Activated CD4-positive, alpha-beta T cell treated with anti-CD3 and anti-CD28 coated beads, Interleukin-10, Interleukin-2, amounts not matched to agents 100 ng/mL and 50 ng/mL, durations not matched to agents 16 hours and 8 hours (primary cell): ENCODE measurements at places on chromosomes 4 and X.

- DNase-seq: no peak
Observed at GRCh38 chrX:47169726-47170515, 23.7 kb upstream of the UBA1 start.

- DNase-seq: no peak
Observed at GRCh38 chr4:130563185-130563888, 1467.4 kb downstream of the C4orf33 start.

DNA sequence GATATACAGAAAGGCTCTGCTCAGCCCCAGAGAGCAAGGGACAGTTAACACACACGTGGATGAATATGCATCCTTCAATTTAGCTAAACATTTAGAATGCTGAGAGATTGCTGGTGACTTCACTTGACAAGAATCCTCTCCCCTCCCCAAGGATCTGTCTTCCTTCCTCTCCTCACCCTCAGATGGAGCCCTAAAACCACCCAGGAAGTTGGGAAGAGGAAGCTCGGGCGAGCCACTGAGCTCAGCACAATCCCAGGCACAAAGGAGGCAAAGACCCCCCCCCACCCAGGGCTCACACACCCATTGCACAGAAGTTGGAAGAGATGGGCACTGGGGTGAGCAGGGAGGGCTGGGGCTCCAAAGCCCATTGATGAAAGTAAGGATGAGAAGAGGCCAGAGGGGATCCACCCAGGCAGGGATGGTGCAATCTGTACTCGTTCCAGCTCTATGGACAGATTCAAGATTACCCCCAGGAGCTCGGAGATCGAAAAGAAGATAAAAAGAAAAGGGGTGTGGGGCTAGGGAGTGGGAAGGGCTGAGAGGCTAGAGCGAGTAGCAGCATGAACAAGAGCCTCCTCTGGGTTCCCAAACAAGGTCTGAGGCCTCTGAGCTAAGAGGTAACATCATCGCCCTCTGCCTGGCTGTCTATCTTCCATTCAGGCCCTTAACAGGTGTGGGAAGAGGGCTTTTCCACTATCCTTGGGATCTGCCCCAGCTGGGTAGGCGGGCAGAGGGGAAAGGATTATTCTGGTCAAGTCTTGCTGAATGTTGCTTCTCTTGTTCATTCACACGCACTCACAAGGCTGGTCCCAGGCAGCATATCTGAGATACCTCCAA is 1.2 kb downstream of the TFE3 start:
- peak; percentile 23 for DNase-seq

GRCh38 chr4:13302876-13303275 is 181.3 kb downstream of the RAB28 start:
- DNase-seq: no peak

DNA sequence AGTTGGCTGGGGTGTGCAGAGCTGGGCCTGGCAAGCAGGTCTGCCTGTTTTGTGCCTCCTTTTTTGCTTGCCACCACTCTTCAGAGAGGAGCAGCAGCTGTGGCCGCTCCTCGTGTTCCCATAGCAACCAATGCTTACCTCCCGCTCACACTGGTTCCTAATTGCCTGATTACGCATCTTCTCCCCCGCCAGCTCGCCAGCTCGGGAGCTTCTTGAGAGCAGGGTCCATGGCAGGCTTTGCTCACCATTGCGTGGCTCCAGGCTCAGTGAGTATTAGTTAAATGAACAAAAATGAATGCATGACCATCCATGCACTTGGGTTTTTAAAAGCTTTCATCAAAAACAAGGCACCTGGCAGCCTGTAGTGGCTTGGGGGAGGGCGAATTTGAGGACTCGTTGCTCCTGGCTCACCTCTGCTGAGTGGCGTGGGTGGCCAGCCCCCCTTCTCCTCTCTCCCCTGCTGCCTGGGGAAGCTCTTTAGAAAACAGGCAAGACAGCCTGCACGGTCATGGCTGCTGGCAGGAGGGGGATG is 14.2 kb upstream of the PJA1 start:
- DNase-seq: no peak

DNA sequence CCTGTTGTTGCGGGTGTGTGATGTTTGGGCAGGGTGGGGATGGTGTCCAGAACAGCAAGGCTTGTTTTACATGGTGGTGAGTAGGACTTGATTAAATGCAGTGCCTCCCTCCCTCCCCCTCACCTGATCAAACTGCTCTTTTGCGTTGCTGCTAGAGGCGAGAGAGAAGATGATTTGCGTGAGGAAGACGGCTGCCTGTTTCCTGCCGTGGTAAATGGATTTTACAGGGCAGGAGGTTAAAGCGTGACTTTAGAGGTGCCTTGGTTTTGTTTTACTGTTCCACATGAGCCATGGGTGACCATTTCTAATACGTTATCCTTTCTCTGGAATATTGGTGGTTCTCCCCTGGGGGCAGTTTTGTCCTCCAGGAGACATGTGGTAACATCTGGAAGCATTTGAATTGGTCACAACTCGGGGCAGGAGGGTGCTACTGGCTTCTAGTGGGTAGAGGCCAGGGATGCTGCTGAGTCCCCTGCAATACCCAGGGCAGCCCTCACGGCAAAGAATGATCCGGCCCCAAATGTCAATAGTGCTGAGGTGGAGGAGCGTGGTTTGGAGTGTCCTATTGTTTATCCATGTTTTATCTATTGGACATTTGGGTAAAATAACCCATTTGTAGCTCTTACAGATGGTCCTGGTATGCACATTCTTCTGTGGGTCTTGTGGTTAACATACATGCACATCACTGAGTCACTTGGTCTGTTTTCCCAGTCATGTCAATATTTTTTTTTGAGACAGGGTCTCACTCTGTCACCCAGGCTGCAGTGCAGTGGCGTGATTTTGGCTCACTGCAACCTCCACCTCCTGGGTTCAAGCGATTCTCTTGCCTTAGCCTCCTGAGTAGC is 73.7 kb downstream of the SHROOM2 start:
- no peak for DNase-seq

DNA sequence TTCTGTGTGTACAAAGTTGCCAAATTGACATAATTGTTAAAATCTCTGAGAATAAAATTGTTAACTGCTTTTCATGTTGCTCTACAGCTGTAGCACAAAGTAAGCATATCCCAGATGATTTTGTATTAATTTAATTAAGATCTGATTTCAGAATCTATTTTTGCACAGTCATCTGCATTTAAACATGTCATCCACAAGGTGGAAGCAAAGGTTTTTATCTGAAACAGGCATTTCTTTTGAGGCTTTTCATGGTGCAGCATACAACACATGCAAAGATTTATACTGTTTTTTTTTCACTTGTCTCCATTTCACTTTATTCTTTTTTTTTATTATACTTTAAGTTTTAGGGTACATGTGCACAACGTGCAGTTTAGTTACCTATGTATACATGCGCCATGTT is 51.2 kb downstream of the GC start:
- DNase-seq: peak; percentile 3

- peak; percentile 53 for DNase-seq
Observed at GRCh38 chr4:147707892-147708672, 23.8 kb upstream of the ARHGAP10 start.

DNA sequence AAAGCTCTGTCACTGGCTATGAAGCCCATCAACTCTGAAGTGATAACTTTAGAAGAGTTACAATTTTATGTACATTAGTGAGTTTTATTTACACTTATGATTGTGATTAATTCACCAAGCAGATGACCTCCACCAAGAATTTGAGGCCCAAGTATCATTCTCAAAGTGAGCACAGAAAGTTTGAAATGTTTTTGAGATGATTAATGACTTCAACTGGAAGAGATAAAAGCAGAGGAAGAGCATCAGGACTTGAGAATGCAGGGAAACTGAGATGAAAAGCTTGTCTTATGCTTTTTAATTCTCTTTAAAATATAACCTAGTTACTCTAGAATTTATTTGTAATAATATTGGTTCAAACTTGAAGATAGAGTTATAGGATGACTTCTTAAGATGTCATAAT is 112.8 kb upstream of the H2AZ1 start:
- DNase-seq: no peak

- DNase-seq: no peak
Observed at GRCh38 chrX:150507251-150507856, 61.1 kb upstream of the MTM1 start.

GRCh38 chrX:13515211-13515930 is 54.0 kb upstream of the EGFL6 start:
- no peak for DNase-seq

DNA sequence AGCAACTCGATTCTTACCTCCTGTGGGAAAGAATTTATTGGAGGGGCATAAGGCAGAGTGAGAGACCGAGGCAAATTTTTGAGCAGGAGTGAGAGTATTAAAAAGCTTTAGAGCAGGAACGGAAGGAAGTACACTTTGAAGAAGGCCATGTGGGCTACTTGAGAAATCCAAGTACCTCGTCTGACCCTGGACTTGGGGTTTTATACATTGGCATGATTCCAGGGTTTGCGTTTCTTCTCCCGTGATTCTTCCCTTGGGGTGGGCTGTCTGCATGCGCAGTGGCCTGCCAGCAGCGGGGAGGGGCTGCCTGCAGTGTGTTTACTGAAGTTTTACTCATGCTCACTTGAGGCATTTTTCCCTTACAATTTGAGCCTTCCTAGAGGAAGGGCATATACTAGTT is 3.4 kb downstream of the GALNT7 start:
- DNase-seq: no peak

DNA sequence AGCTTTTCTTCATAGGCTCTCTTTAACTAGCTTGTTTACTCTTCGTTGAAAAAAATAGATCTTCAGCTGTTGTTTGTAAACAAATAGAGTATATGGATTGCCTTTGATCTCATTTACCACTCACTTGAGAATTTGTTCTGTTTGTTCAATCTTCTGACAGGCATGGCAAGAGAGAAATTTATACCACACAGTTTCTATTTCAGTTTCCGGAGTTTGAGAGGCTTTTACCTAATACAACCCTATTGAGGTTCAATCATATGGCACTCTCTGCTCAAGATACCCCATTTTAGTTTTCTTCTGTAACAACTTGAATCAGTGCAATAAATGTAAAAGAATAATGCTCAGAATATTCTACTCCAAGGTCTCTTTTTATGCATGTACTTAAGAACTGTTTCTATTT is 148.0 kb downstream of the EMCN start:
- no peak for DNase-seq

DNA sequence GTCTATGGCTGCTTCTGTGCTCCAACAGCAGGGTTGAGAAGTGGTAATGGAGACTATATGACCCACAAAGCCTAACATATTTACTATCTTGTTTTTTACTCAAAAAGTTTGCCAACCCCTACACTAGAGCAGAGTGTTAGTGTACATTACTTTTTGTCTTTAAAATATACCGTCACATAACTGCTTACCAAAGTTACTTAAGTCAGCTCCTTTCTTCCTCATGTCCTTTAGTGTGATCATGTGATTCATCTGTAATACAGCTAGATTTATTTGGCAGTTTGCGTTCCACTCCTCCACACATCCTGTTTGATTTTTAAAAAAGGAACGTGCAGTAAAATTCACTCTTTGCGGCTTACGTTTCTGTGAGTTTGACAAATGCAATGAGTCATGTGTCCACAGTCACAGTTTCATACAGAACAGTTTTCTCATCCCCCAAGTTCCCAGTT is 162.4 kb upstream of the GPRIN3 start:
- peak; percentile 86 for DNase-seq

GRCh38 chr4:127975121-127975770 is 10.0 kb downstream of the ABHD18 start:
- peak; percentile 9 for DNase-seq

DNA sequence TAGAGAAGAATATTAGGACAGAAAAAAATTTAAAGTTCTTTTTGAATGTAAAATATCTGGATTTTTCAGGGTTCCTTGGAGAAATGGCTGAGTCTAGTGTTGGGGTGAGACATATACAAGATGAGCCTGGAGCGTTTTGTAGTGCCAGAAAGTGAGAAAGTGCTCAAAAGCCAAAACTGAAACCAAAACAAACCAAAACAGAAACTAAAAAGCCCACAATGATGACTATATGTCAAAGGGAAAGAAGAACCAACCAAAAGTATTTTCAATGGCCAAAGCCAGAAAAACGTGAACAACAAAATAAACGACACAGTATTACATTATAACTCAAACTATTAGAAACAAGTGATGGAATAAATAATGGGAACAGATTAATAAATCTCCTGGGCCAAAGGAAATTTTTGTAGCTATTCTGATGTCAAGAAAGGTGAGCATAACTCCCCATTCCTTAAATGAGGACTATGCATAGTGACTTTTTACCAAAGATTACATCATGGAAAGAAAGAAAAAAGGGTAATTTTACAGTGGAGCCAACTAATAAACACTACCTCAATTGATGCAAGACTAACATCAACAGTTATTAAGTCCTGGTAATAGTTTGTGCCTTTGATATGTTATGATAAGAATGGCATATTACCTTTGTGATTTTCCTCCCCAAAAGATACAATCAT is 1137.6 kb downstream of the C4orf33 start:
- DNase-seq: peak; percentile 21

- no peak for DNase-seq
Observed at GRCh38 chr4:156476359-156476758, 495.2 kb downstream of the PDGFC start.

DNA sequence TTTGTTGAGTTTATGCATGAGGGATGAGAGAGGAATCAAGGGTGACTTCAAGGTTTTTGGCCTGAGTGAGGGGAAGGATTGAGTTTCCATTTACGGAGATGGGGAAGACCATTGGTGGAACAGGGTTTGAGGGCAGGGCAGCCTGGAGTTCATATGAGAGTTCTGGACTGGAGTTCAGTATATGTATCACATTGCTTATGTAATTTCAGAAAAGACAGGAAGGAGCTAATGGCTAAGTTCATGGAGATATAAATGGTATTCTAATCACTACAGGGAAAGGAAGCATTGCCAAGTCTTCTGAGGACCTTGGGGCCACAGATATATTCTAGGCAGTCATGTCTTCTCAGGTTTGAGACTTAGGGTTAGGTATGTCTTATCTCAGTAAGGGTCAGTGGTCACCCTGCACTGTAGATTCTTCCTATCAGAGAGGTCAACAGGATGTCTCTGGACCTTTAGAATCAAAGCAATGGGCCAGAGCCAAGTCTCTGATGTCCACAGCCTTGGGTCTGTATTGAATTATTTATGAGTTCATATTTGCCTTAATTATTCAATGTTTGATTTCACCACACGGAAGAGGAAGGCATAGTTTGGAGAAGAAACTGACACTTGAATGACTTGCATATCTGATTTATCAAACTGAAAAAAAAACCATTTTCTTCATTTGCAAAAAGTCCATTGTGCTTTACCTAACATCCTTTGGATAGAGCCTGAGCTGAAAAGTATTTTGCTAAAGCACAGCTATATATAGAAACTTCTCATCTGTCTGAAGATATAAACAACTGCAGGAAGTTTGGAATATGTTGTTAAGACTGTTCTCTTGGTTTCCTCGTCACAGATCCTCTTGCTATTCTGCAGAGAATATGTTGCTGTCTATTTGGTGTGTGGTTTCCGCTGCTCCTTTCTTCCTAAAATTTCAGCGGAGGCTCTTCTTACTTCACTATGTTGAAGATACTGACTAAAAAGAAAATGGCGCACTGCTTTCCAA is 139.5 kb downstream of the PDGFRA start:
- DNase-seq: no peak

GRCh38 chr4:156252358-156252921 is 298.8 kb upstream of the CTSO start:
- no peak for DNase-seq

GRCh38 chrX:131762802-131763234 is 218.9 kb downstream of the OR13H1 start:
- peak; percentile 81 for DNase-seq
